ENCODE measurements at places on chromosomes 11 and 22. TPM values are rescaled to one million over a fixed set of nuclear protein-coding genes. Genes with fewer than 3 reads are reported as not detected.

GRCh38 chr11:94926698-94927237 is 46.6 kb downstream of the CWC15 start:
- H3K27me3 ChIP-seq: no peaks in the 10 kb centered on the region
- H3K36me3 ChIP-seq: no peaks in the 10 kb centered on the region
- no peak for DNase-seq
- no peak overlapping the region for H3K27ac ChIP-seq

The PACSIN3 gene
- 4.3 TPM for total RNA-seq

DNA sequence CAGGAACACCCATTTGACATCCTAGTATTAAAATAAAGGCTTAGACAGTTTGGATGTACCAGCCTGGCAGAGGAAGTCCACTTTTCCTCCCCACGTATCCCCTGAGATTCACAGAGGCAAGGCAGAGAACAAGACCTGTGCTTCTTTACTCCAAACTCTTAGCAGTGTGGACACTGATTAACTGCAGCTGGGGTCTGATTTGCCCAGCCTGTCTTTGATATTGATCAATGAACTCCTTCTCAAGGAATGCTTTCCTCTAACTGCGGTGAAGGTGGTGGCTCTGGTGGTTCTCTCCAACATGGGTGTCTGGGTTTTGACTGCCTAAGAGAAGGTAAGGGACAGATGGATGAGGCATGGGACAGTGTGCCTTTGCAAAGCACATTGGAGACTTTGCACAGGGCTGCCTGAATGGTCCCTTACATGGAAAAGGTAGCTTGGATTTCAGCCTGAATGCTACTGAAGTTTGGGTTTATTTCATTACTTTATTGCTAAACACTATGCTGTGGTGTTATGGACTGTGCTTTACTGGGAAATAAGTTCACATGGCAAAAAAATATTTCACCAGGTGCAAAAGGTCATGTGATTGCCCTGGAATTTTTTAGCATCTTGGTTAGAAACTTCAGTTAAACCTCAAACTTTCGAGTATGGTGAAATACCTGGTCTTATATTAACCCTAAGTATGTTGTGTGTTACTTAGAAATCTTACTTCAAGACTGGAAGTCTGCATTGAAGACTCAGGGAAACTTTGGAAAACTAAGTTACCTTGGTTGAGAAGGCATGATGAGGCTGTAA is 1.8 kb downstream of the GAS2 start:
- DNase-seq: no peak
- H3K27ac ChIP-seq: no peak overlapping the region
- H3K4me3 ChIP-seq: no peak overlapping the region

DNA sequence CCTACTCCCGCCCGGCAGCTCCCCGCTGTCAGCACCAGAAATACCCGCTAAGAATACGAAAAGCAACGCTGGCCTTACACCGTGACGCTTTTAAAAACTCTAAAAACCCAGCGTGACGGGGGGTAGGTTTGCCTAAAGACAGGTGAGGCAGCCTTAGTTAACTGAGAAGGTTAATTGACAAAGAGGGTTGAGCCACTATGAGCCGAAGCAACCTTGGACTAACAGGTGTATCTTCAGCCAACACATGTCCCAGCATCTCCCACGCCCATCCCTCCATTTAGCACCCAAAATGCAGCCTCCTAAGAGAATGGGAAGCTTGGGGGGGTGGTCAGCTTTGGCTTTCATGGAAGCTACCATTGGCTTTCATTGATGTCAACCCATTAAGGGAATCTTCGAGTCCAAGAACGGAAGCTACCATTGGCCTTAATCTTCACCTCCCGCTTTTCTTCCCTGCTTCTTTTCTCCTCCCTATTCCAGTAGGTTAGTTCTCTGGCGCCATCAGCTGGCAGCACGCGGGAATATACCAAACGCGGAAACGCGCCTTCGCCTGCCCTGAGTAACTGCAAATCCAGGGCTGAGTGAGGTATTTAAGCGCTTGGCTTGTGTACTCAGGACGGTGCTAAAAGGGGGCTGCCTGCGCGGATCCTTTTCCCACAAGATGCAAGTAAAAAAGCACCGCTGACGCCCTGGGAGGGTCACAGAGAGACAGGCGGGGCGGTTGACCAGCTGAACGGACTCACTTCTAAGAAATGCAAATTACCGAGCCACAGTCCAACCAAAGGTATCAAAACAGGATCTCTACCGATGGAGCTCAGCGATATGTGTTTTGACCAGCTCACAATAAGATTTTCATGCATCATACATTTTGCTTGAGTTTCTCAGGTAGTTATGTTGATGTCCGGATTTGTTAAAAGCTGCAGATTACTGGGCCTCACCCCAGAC is 38.5 kb upstream of the GLYATL1 start:
- DNase-seq: no peak
- no peaks in the 10 kb centered on the region for H3K36me3 ChIP-seq
- no peaks in the 10 kb centered on the region for H3K4me1 ChIP-seq
- no peak overlapping the region for H3K4me3 ChIP-seq
- peaks cover 3% of the 10 kb centered on the region for H3K27me3 ChIP-seq

- H3K27ac ChIP-seq: no peak overlapping the region
- no peaks in the 10 kb centered on the region for H3K4me1 ChIP-seq
- H3K4me3 ChIP-seq: no peak overlapping the region
- no peak for DNase-seq
Measured at GRCh38 chr11:44805596-44805995, 78.8 kb downstream of the TSPAN18 start.

The GNAZ gene
- total RNA-seq: 0.23 TPM

DNA sequence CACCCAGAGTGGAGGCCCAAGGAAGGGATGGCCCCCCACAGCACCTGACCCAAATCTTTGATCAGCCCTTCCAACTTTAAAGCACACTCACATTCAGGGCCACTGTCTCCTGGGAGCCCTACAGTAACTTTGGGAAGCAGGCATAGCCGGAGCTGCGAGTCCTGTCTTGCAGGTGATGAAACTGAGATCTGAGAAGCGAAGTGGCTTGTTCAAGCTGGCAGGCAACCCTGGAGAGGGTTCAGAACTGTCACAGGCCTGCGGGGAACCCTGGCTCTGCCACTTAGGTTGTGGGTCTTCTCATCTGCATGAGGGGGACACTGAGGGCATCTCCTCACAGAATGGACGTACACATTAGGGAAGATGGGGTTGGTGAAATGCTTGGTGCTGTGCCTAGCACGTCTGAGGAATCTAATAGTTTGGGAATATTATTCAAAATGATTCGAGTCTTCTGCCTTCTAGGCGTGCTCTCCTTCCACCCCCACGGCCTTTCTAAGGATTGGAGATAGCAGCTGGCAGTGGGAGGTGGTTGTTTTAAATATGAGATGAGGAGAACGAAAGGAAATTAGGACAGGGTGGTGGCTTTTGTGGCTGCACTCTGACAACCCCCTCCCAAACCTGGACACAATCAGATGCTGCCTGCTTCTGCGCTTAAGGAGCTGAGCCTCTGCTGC is 18.8 kb upstream of the SUN2 start:
- peaks cover 13% of the 10 kb centered on the region for H3K36me3 ChIP-seq
- no peaks in the 10 kb centered on the region for H3K27me3 ChIP-seq
- H3K4me3 ChIP-seq: no peak overlapping the region
- no peaks in the 10 kb centered on the region for H3K4me1 ChIP-seq
- DNase-seq: no peak

DNA sequence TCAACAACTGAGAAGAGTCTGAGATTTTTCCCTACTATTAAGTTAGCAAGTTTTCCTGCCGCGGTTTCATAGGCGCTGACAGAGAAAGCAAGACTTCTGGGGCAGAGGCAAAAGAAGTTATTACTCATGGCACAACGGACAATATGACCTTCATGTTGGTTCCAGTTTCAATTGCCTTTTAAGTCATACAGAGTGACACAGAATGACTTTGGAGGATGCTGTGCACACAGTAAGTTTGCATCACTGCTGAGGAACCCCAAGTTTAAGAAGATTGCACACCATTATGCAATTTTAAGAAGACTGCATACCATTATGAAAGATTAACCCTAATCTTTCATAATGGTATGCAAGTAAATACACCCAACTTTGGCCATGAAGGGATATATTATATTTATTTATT is 626.5 kb upstream of the CHORDC1 start:
- no peak for DNase-seq
- H3K27ac ChIP-seq: no peak overlapping the region
- no peak overlapping the region for H3K4me3 ChIP-seq
- no peaks in the 10 kb centered on the region for H3K4me1 ChIP-seq

- DNase-seq: no peak
- H3K4me1 ChIP-seq: no peaks in the 10 kb centered on the region
- H3K4me3 ChIP-seq: no peak overlapping the region
- H3K27me3 ChIP-seq: no peaks in the 10 kb centered on the region
- H3K27ac ChIP-seq: no peak overlapping the region
- no peaks in the 10 kb centered on the region for H3K36me3 ChIP-seq
Measured at GRCh38 chr11:96964661-96965060, 574.8 kb downstream of the JRKL start.

DNA sequence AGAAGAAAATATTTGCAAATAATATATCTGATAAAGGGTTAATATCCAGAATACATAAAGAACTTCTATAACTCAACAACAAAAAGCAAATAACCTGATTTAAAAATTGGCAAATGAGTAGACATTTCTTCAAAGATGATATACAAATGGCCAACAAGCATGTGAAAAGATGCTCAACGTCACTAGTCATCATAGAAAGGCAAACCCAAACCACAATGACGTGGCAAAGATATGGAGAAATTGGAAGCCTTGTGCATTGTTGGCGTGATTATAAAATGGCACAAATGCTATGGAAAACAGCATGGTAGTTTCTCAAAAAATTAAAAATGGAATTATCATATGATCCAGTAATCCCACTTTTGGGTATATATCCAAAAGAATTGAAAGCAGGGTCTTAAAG is 466.3 kb downstream of the TBC1D22A start:
- no peak for DNase-seq
- H3K4me3 ChIP-seq: no peak overlapping the region
- H3K4me1 ChIP-seq: no peaks in the 10 kb centered on the region
- no peak overlapping the region for H3K27ac ChIP-seq

The ACTN3 gene
- total RNA-seq: not detected

DNA sequence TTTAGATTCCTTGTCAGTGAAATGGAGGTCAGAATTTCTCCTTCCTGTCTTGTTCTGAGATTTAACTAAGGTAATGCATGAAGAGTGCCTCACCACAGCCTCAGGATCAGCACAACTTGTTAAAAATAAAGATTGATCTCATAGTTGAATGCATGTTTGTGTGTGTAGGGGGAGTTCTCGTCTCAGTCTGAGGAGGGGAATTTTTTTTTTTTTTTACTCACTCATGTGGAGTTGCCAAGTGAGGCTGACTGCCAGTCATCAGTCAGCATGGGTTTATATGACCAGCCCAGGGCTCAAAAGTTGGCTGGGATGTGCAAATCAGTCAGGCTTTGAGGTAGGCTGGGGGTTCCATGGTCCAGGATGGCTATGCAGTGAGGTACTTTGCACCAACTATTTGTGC is 113.2 kb downstream of the FANCF start:
- no peak overlapping the region for H3K27ac ChIP-seq
- no peaks in the 10 kb centered on the region for H3K36me3 ChIP-seq
- no peaks in the 10 kb centered on the region for H3K4me1 ChIP-seq
- no peak overlapping the region for H3K4me3 ChIP-seq

- H3K4me3 ChIP-seq: no peak overlapping the region
- H3K36me3 ChIP-seq: no peaks in the 10 kb centered on the region
- H3K27me3 ChIP-seq: no peaks in the 10 kb centered on the region
Measured at GRCh38 chr11:114972105-114972504, 293.8 kb downstream of the NXPE2 start.

DNA sequence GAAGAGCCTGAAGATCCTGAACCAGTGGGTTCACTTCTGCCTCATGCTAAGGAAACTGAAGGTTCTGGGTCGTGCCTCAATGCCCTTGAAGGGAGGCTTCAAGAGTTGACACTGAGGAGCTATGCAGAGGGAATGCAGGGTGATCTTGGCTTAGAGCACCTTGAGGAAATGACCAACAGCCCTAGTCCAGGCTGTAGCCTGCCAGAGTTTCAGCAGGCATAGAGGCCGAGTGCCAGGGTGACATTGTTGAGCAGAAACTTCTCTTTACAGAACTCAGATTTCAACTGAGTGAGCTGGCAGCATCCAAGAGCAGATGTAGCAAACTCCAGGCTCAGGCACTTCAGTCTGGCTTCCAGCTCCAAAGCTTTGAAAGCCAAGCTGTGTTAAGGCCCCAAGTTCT is 23.1 kb upstream of the CAPRIN1 start:
- H3K36me3 ChIP-seq: no peaks in the 10 kb centered on the region
- H3K27ac ChIP-seq: no peak overlapping the region
- H3K27me3 ChIP-seq: no peaks in the 10 kb centered on the region

GRCh38 chr22:22078329-22078728 is 95.7 kb upstream of the TOP3B start:
- H3K4me3 ChIP-seq: no peak overlapping the region
- no peak overlapping the region for H3K27ac ChIP-seq
- no peak for DNase-seq
- no peaks in the 10 kb centered on the region for H3K27me3 ChIP-seq
- H3K36me3 ChIP-seq: no peaks in the 10 kb centered on the region
- no peaks in the 10 kb centered on the region for H3K4me1 ChIP-seq

The CHRNA10 gene
- 5.8 TPM for total RNA-seq

The KIF18A gene
- total RNA-seq: 0.59 TPM

- no peaks in the 10 kb centered on the region for H3K36me3 ChIP-seq
- no peak overlapping the region for H3K4me3 ChIP-seq
- peaks cover 2% of the 10 kb centered on the region for H3K27me3 ChIP-seq
- no peaks in the 10 kb centered on the region for H3K4me1 ChIP-seq
Measured at GRCh38 chr22:39281126-39281525, 36.3 kb upstream of the PDGFB start.

The SPON1 gene
- total RNA-seq: 3.9 TPM

DNA sequence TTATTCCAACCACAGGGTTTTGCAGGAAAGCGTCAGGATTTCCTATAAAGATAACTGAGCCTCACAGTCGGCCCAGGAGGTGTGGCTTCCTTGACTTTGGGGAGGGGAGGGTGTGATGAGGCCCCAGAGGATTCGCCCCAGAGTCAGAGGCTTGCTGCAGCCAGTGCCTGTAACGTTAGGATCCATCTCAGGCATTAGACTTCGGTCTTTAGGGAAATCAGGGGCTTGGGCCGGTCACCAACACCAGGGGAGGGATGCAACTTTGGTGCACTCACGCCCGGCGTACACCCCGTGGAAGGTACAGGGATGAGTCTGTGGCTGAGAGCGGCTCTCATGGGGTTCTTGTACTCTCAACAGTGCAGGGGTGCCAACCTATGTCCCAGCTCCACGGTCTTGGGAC is 5.7 kb upstream of the ANO1 start:
- DNase-seq: no peak
- no peak overlapping the region for H3K27ac ChIP-seq
- no peak overlapping the region for H3K4me3 ChIP-seq
- H3K4me1 ChIP-seq: no peaks in the 10 kb centered on the region
- H3K36me3 ChIP-seq: no peaks in the 10 kb centered on the region

The CELF1 gene
- total RNA-seq: 129 TPM

The RPL3 gene
- 3,932 TPM for total RNA-seq
